ENCODE measurements at places on chromosomes 11 and 22. TPM values are rescaled to one million over a fixed set of nuclear protein-coding genes. Genes with fewer than 3 reads are reported as not detected.

The LIN7C gene
- 19.0 TPM for total RNA-seq

The WNT7B gene
- total RNA-seq, result not detected

The HORMAD2 gene
- total RNA-seq, result not detected

The GSTT2 gene
- not detected for total RNA-seq

The CCDC88B gene
- total RNA-seq, result 127 TPM

The GP1BB gene
- total RNA-seq, result not detected

The MS4A7 gene
- total RNA-seq, result not detected

The POLD3 gene
- 50.4 TPM for total RNA-seq
